ENCODE measurements at places on chromosomes 12 and 14. TPM values are rescaled to one million over a fixed set of nuclear protein-coding genes. Genes with fewer than 3 reads are reported as not detected.

TMCC3 gene
- total RNA-seq, result 1.0 TPM

ALDH1L2 gene
- 3.3 TPM for total RNA-seq

APOF gene
- total RNA-seq, result not detected

RIPK3 gene
- not detected for total RNA-seq

NGB gene
- not detected for total RNA-seq

FAM222A gene
- 5.9 TPM for total RNA-seq

A2M gene
- total RNA-seq, result not detected

KLRC1 gene
- not detected for total RNA-seq

CEBPE gene
- total RNA-seq, result not detected

GPR84 gene
- 0.09 TPM for total RNA-seq

RERG gene
- 0.47 TPM for total RNA-seq

MUCL1 gene
- total RNA-seq, result not detected

MYH6 gene
- total RNA-seq, result not detected

ASCL1 gene
- total RNA-seq, result not detected

UNC119B gene
- 23.1 TPM for total RNA-seq

POLE2 gene
- 15.9 TPM for total RNA-seq

ESPL1 gene
- 19.6 TPM for total RNA-seq

ADCY4 gene
- total RNA-seq, result not detected

OR4E2 gene
- not detected for total RNA-seq

FGD4 gene
- 1.4 TPM for total RNA-seq

WNT1 gene
- not detected for total RNA-seq

TWF1 gene
- total RNA-seq, result 80.7 TPM

FOXN4 gene
- total RNA-seq, result 0.12 TPM

ST8SIA1 gene
- total RNA-seq, result 0.06 TPM

TMEM229B gene
- total RNA-seq, result 0.17 TPM

CELA1 gene
- total RNA-seq, result not detected

ATXN2 gene
- total RNA-seq, result 40.5 TPM

KRT75 gene
- 0.29 TPM for total RNA-seq

GPRC5D gene
- not detected for total RNA-seq

TAS2R31 gene
- not detected for total RNA-seq

BDKRB1 gene
- total RNA-seq, result 1.8 TPM

C12orf56 gene
- 0.14 TPM for total RNA-seq

SLC25A47 gene
- not detected for total RNA-seq

Data from A549 treated with CpdA at 1 μM for 4 hours (cell line).